NCI-H2171 treated with DMSO at 0.1 percent for 48 hours (cell line): ENCODE measurements at places on chromosomes 4 and X.

- no peak for DNase-seq
Observed at GRCh38 chr4:42396361-42396751, 932 bp upstream of the SHISA3 start.

DNA sequence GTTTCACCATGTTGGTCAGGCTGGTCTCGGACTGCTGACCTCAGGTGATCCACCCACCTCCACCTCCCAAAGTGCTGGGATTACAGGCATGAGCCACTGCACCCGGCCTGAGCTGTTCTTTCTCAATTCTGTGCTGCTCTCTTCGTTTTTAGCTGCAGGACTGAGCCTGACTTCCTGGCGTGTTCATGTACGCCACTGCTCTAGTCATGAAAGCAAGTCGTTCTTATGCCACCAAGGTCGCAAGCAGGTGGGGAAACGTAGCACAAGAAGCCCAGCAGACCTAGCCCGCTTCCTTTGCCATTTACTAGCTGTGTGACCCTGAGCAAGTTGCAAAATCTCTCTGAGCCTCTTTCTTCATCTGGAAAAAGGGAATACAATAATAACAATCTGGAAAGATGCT is 43.4 kb downstream of the MED28 start:
- DNase-seq = no peak

DNA sequence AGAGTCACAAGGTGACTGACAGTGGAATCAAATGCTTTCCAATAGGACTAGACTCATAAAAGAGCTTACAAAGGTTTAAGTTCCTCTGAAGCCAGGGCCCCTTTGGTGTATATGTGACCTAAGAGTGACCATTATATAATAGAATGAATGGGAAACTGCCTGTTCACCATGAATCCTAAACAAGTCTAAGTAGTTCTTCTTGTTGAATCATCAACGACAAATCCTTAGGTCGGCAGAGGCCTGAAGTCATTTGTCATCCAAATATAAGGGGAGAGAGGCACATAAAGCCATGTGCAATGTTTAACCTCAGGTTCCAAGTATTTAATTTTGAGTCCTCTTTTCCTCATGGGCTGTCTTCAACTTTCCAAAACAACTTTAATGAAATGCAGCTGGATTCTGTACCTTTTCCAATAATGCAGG is 122.4 kb downstream of the RASL11B start:
- DNase-seq = no peak

- DNase-seq = no peak
Observed at GRCh38 chr4:189305500-189305899, 635.2 kb upstream of the FRG1 start.

DNA sequence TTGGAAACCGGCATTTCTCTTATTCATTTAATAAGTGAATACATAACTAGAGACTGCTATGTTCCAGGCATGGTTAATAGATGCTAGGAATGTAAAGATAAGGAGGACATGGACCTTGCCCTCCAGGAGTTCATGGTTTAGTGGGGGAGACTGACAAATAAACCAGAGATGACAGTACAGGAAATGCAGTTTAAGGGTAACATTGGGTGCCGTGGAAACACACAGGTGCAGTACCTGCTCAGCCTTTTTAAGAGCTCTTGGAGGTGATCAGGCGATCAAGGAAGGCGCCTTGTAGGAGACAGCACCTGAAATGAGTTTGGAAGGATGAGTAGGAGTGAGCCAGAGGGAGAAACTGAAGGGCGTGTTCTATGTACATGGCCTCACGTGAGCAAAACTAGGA is 145.8 kb downstream of the AASDH start:
- no peak for DNase-seq

- no peak for DNase-seq
Observed at GRCh38 chr4:183200453-183200852, 101.4 kb downstream of the WWC2 start.

DNA sequence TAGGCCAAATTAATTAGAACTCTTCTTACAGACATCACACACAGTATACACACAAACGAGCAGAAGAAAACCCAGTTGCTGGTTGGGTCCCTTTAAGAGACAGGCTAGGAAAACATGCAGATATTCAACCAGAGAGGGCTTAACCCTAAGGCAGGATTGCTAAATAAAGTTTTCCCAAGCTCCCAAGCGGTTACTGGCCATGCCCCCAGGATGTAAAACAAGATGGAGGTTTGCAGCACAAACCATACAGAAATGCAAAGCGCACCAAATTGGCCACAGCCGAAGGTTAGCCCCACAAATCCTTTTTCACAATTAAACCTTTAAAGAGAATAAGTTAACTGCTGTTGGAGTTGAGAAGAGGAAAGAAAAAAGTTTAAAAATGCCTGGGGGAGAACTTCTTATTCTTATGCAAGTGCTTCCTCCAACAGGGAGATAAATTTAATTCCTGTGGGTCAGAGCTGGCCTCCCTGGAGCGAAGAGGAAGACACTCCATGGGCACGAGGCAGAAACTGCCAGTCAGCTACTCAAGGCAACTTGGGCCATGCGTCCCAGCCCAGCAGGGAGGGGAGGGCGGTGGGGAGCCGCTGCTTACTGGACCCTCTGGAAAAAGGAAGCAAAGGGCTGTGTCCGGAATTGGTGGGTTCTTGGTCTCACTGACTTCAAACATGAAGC is 167.6 kb upstream of the ARSJ start:
- no peak for DNase-seq

GRCh38 chrX:959595-959994 is 252.9 kb downstream of the CRLF2 start:
- DNase-seq = no peak

DNA sequence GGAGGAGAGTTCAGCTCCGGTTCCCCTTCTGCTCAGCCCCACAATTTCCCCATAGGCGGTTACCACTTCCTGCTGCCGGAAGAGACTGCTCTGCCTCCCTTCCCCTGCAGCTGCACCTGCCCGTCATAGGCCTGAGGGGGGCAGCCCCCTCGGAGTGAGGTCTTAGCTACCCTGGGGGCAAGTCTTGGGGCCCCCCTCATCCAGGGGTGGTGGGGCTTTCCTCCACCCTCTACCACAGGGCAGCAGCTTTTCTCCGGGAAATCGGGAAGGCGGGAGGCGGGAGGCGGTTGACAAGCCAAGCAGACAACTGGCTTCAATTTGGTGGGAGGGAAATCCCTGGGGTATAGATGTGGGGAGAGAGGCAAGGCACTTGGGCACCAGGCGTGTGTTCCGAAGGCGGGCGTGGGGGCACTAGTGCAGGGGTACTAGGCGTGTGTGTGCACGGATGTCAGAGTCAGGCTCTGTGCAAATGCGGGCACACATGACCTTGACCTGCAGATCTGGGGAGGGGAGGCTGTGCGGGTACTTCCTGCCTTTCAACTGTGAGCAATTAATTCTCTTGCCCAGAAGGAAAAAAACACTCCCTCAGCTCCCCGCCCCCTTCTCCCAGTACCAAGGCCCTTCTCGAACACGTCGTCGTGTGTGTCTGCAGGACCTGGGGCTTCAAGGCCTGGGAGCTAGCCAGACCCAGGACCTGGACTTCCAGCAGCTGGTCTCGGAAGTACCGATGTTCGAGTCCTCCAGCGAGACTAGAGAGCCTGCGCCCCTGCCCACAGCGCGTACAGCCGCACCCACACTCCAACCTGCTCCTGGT is 1.0 kb upstream of the ARHGAP4 start:
- peak; percentile 72 for DNase-seq

DNA sequence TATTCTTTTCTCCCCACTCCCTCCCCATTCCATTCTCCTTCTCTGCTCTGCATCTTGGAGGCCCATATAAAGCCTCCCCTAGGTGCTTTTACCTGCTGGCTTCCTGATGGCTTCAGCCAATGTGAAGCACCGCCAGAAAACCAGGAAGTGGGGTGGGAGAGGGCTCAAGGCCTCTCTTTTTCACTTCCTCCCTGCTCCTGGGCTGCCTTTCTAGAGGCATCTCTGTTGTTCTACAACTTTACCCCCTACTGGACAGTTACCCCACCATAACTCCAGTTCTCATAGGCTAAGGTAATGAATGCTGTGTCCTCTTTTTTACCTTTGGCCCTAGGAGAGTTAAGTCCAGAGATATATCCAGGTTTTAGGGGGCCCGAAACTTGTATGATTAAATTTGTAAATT is 62.4 kb upstream of the PPARGC1A start:
- DNase-seq = no peak

DNA sequence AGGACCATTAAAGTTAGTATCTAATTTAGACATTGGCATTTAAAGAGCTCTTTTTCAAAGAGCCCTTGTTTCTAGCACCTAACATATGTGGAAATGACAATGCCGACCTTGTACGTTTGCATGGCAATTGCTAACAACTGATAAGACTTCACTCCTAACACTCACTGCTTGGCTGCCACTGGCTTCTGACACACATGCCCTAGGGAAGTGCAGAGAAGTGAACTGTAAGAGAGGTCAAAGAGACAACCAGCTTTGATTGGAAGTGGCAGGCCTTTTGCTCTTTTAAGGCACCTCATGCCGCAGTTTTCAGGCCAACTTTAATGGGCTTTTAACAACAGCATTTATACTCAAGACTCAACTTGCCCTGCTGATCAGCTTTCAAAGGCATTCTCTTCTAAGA is 158.4 kb downstream of the RAB28 start:
- DNase-seq = no peak

DNA sequence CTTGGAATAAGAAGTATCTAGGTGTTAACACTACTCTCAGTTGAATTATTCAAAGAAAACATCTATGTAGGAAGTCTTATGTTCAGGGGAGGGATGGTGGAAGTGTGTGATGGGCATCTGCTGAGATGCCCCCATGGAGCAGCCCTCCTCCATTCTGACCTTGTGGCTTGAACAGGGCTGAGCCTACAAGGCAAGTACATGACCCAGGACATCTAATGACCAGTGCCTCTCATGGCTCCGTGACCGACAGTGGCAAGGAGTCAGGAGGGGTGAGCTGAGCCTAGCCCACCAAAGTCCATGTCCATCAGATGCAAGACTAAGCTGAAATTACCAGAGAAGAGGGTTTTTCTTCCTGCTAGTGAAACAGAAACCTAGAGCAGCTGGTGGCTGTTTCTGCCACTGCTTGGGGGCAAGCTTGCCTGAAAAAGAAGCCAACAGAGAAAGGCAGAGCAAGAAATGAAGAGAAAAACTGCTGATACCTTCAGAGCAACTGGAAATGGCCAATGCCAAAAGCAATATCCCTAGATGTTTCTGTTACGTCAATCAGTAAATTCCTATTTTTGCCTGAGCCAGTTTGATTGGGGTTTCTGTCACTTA is 113.5 kb downstream of the TSPAN5 start:
- peak; percentile 10 for DNase-seq

DNA sequence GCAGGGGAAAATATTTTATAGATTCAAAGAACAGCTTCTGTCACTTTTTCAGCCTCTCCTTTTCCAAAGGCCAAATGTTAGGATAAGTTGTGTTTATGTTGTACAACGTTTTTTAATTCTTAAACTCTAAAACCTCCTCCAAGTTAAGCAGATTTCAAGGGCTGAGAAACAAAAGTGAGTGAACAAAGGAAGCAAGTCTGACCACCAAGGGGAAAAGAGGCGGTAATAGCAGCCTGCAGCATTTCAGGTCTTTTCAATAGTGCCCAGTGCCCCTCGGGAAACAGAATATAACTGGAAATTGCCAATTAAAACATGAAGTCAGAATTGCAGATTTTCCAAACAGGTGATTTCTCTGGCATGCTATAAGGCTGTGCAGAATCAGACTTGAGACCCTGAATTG is 510.0 kb upstream of the HTR2C start:
- DNase-seq = no peak

- no peak for DNase-seq
Observed at GRCh38 chr4:11736978-11737377, 308.3 kb upstream of the HS3ST1 start.

- peak; percentile 68 for DNase-seq
Observed at GRCh38 chr4:73520821-73521220, 39.3 kb downstream of the AFM start.

DNA sequence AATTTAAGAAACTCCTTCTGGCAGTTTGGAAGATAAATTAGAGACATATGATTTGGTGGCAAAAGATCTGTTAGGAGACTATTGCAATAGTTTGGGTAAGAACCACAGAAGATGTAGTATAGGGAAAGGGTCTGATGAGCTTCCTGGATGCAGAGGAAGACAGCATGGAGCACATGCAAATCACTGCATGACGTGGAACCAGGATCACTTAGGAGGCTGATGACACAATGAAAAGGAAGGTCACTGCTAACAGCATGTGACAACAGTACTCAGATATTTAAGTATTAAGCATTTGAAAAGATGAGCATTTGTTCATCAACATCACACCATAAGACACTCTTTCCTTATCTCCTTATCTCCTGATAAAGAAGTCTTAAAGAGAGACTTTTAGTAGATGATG is 167.8 kb upstream of the LDB2 start:
- no peak for DNase-seq

DNA sequence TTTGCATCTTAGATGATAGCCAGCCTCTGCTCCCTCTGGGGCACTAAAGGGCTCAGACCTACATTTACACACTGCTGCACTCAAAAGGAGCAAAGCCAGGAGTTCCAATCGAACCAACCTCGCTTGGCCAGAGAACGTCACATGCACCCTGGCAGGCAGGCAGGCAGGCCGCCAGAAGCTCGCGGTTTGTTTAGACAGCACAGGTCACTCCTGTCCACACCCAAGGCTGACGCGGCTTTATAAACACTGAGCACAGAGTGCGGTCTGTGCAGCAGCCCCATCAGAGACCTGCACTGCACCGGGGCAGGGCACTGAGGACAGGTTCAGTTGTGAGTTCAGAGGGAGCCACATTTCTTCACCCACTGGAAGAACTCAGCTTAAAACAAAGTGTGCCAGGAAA is 143.9 kb downstream of the BCOR start:
- DNase-seq = no peak
